C1 segment of cervical spinal cord (tissue), 14 donors: ENCODE measurements at places on chromosomes 13 and 19.

DNA sequence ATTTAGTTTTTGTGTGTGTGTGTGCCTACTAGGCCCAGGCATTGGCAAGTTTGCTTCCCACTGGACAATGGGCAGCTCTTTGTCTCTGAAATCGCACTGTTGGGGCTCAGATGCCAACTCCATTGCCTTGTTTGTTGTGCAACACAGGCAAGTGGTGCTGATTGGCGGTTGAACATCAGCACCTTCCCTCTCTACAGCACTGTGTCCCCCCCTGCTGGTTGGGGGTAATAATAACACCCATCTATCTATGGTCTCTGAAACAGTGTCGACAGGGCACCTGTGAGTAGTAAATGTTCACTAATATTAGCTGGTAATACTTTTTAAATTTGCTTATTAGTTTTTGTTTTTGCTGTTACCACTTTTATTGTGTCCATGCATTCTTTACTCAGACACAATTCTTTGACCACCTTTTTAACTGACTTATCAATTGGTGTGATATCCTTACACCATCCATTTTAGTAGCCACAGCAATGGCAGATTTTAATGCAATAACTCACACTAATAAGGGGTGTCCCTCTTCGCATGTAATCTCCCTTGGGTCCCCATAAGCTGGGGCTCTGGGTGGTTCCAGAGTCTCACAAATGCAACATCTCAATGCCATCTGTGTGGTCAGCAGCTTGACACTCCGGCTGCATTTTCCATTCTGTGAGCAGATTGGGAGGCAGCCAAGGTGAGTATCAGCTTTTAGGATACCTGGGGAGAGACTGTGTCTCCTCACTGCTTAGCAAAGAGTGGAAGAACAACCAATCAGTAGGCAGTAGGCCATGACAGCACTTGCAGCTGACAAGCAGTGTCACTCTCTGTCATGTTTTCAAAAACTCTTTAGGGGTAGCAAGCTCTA lies 47.7 kb upstream of the UQCRFS1 start:
- DNase-seq, result no peak

- DNase-seq, result peak; percentile 89
Measured at GRCh38 chr19:43532962-43533545, at the start of gene ZNF575. ZNF575 (plus strand) TSS chr19:43533188; CDS start chr19:43534423, 1,235 bp downstream.

- DNase-seq, result no peak
Measured at GRCh38 chr13:44396701-44397580, 23.3 kb downstream of the SERP2 start.

DNA sequence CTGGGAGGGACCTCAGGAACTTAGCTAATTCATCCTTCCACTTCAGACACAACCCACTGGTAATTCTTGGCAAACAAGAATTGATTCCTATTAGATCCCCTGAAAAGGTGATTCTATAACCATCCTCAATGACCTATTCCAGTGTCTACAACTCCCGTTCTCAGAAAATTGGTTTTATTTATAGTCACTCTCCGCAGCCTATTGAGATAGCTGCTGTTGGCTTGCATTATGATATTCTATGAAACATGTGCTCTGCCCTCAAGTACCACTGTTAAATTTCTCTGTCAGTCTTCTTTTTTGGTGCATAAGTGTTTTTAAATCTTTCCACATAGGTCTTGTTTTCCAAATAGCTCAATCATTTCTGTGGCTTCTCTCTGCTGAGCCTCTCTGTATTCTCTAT lies 75.0 kb downstream of the CDADC1 start:
- no peak for DNase-seq

- DNase-seq, result no peak
Measured at GRCh38 chr19:42023121-42023942, 29.3 kb upstream of the ATP1A3 start.

- DNase-seq, result peak; percentile 75
Measured at GRCh38 chr19:50427997-50428425, 4.7 kb upstream of the MYBPC2 start.

- no peak for DNase-seq
Measured at GRCh38 chr19:39924389-39924788, 10.0 kb downstream of the FCGBP start.

DNA sequence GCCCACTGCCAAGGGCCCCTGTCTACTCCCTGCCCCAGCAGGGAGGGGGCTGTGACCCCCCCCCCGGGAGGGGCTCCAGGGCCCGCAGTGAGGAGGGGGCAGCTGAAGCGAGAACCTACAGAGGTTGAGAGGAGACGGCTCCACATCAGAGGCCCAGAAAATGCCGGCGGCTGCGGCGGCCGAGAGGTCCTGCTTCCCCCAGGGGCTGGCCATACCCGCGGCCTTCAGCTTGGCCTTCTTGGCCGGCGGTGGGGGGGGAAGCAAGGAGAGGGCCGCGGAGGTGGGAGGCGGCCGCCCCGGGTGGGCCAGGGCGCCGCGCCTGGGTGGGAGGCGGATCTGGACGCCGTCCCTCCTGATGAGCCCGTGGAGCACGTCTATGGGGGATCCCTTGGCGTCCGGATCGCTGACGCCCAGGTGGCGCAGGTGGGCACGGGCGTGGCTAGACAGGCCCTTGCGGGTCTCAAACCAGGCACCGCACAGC lies 9.2 kb upstream of the AKAP8L start:
- DNase-seq, result no peak

- no peak for DNase-seq
Measured at GRCh38 chr13:46721054-46721453, 75.9 kb downstream of the ESD start.

- no peak for DNase-seq
Measured at GRCh38 chr13:110236831-110237261, 70.1 kb downstream of the COL4A1 start.

DNA sequence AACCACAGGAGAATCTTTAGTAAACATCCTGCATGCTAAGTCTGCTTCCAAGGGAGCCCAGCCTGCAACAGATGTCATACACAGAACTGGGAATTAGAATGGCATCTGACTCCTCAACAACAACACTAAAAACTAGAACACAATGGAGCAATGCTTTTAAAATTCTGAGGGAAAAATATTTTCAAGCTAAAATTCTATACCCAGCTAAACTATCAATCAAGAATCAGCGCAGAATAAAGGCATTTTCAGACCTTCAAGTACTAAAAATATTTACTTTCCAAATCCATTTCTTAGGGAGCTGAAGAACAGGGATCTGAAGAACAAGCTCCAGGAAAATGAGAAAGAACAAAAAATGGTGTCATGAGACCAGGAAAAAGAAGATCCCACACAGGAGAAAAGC lies 46.9 kb upstream of the CHST8 start:
- no peak for DNase-seq

DNA sequence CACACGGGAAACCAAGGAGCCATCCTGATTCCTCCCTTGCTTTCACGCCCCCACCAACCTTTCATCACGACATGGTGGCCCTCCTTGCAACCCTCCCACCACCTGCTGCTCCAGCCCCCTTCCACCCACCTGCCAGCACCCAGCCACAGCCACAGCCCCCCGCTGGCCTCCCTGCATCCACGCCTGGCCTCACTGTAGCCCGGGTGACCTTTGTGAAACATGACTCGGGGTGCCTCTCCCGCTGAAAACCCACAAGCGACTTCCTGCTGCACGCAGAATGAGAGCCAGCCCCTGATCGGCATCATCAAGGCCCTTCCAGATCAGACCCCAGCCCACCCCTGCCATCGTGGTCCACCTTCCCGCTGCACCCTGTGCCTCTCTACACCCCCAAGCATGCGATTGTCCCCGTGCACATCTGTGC lies 14.9 kb downstream of the POP4 start:
- no peak for DNase-seq
